Testis (tissue), 5 donors: ENCODE measurements at places on chromosomes 5 and 9. TPM values are rescaled to one million over a fixed set of nuclear protein-coding genes. Genes with fewer than 3 reads are reported as not detected.

Gene NSUN2
- 66.7 TPM for total RNA-seq

Gene C9
- total RNA-seq: 0.16 TPM

Gene GCNT4
- 1.8 TPM for total RNA-seq

Gene F2RL2
- not detected for total RNA-seq

Gene BOD1
- total RNA-seq: 59.4 TPM

Gene MEIKIN
- 27.0 TPM for total RNA-seq

Gene FAM151B
- total RNA-seq: 2.8 TPM

Gene MYMK
- total RNA-seq: not detected

Gene IZUMO3
- 4.3 TPM for total RNA-seq

Gene NRG2
- total RNA-seq: 23.2 TPM

Gene TCERG1
- total RNA-seq: 134 TPM

Gene PFN3
- total RNA-seq: 45.7 TPM

Gene CER1
- 0.25 TPM for total RNA-seq

Gene CEP72
- total RNA-seq: 31.2 TPM

Gene SLC34A3
- total RNA-seq: 0.25 TPM

- H3K4me1 ChIP-seq: no peaks in the 10 kb centered on the region
- no peaks in the 10 kb centered on the region for H3K36me3 ChIP-seq
- no peak for DNase-seq
- no peak overlapping the region for H3K27ac ChIP-seq
- H3K27me3 ChIP-seq: no peaks in the 10 kb centered on the region
Observed at GRCh38 chr5:68384936-68385594, 169.5 kb downstream of the PIK3R1 start.

DNA sequence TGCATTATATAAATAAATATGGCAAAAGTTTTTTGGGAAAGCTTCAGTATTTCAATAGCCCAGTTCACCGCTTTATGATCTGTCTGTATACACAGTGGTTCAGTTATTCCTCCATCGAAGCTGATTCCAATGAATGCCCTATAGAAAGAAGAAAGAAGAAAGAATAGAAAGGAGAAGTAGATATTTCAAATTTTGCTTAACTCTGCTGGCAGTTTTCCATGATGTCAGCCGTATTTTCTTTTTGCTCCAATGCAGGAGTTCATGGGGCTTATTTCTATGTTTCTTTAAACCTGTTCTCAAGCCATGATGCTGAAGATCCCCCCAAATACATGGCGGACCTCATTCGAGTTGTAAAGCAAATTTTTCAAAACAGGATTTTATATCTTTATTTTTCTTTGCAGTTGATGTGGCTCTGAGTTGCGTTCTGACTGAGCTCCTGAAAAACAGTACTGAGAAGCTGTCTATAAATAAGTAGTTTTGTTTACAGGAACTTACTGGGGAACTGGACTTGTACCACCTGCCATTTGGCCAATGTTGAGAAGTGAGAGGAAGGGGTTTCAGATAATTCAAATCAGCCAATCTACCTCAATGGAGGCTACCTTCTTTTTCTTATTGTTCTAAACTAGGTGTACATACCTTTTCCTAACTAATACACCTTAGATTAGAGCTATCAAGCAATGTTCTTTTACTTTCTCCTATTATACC, 418.5 kb upstream of the MEF2C start:
- no peak overlapping the region for H3K27ac ChIP-seq
- no peaks in the 10 kb centered on the region for H3K36me3 ChIP-seq
- H3K4me3 ChIP-seq: no peak overlapping the region
- no peaks in the 10 kb centered on the region for H3K4me1 ChIP-seq
- no peaks in the 10 kb centered on the region for H3K27me3 ChIP-seq

DNA sequence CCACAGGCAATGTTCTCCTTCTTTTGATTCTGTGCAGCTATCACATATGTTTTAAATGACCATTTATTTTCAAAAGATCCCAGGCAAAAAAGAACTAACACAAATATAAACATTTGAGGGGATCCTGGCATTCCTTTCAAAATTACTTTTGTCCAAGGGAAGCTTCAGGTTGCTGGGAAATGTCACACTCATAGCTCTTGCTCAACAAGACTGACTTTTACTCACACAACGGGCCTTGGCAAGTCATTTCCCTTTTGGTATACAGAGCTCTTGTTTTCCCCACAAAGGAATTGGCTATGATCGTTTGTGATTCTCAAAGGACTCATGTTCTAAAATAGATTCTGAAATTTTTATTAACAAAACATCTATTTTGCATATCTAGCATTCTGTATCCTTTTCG, 4.5 kb upstream of the PALM2AKAP2 start:
- no peak overlapping the region for H3K27ac ChIP-seq
- H3K4me3 ChIP-seq: no peak overlapping the region
- no peaks in the 10 kb centered on the region for H3K36me3 ChIP-seq
- no peak for DNase-seq
- no peaks in the 10 kb centered on the region for H3K27me3 ChIP-seq
- H3K4me1 ChIP-seq: peaks cover 2% of the 10 kb centered on the region

GRCh38 chr5:149807614-149808013, 77.5 kb downstream of the PPARGC1B start:
- H3K4me1 ChIP-seq: peaks cover 16% of the 10 kb centered on the region
- H3K27me3 ChIP-seq: no peaks in the 10 kb centered on the region
- H3K4me3 ChIP-seq: no peak overlapping the region
- DNase-seq: no peak

DNA sequence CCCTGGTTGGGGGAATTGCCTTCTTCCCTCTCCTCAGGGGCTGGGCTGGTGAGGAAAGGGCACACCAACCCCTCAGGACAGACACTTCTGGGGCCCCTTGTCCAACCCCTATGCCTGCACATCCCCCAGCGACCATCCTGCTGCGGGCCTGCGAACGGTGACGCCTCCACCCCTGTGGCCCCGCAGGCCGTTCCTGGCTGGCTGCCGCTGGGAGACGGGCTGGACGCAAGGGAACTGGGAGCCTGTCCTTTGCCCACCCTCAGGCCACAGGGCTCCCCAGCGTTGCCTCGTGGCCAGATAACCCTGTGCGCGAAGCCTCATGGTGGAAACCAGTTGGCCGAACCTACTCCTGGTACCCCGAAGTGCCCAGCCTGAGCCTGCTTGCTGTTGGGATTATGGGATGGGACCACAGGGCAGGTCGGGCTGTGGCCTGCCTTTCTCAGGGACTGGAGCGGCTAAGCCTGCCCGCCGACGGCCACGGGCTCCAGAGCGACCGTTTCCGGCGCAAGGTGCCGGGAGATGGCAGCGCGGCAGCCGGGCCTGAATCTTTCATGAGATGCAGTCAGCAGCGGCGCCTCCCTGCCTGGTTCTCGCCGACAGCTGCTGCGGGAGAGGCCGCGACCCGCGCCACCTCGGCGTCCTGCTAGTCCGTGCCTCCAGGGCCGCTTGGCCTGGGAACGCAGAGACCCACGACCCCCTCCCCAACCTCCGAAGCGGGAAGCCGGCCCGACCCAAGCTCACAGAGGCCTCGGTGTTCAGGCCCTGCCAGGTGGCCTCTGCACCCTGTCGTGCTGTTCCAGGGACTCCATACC, 6.5 kb upstream of the PITX1 start:
- no peak for DNase-seq
- H3K4me1 ChIP-seq: peaks cover 6% of the 10 kb centered on the region
- no peaks in the 10 kb centered on the region for H3K27me3 ChIP-seq
- peak overlapping the region; percentile 16 for H3K4me3 ChIP-seq
- no peak overlapping the region for H3K27ac ChIP-seq

DNA sequence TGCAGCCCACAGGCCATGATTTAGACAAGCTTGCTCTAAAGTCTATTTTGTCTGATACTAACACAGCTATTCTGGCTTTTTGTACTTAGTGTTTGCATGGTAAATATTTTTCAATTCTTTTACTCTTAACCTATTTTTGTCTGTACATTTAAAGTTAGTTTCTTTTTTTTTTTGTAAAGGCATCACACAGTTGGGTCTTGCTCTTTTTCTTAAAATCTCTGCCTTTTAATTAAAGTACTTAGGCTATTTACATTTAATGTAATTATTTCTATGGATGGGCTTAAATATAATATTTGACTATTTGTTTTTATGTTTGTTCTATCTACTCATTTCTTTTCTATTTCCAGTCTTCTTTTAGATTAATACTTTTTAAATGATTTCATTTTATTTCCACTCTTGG, 49.7 kb upstream of the MAST4 start:
- H3K27me3 ChIP-seq: no peaks in the 10 kb centered on the region
- no peaks in the 10 kb centered on the region for H3K36me3 ChIP-seq
- DNase-seq: no peak
- H3K27ac ChIP-seq: no peak overlapping the region

GRCh38 chr5:12883395-12883794, 979.1 kb upstream of the CTNND2 start:
- H3K4me1 ChIP-seq: no peaks in the 10 kb centered on the region
- no peak overlapping the region for H3K4me3 ChIP-seq
- no peaks in the 10 kb centered on the region for H3K36me3 ChIP-seq
- DNase-seq: no peak
- H3K27me3 ChIP-seq: no peaks in the 10 kb centered on the region
- no peak overlapping the region for H3K27ac ChIP-seq

DNA sequence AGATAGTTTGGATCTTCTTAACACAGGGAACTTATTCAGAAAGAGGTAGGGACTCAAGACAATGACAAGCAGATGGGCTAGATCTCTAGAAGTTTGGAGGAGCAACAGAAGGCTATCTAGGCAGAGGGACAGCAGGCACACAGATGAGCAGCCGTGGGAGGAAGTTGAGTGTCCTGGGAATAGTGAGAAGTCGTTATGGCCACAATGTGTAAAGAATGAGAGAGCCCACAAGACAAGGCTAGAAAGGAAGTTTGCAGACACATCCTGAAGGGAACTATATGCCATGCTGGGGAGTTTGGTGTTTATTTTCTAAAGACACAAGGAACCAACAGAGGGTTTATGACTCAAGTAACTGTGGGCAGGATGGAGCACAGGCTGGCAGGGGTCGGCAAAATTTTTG, 160.6 kb downstream of the PALM2AKAP2 start:
- no peak overlapping the region for H3K27ac ChIP-seq
- no peak for DNase-seq
- H3K4me1 ChIP-seq: no peaks in the 10 kb centered on the region
- no peaks in the 10 kb centered on the region for H3K27me3 ChIP-seq
- no peak overlapping the region for H3K4me3 ChIP-seq
- H3K36me3 ChIP-seq: no peaks in the 10 kb centered on the region

- H3K4me1 ChIP-seq: peaks cover 39% of the 10 kb centered on the region
- H3K27me3 ChIP-seq: no peaks in the 10 kb centered on the region
- no peaks in the 10 kb centered on the region for H3K36me3 ChIP-seq
- H3K27ac ChIP-seq: no peak overlapping the region
Observed at GRCh38 chr9:93949694-93950449, 5.3 kb downstream of the BARX1 start.

DNA sequence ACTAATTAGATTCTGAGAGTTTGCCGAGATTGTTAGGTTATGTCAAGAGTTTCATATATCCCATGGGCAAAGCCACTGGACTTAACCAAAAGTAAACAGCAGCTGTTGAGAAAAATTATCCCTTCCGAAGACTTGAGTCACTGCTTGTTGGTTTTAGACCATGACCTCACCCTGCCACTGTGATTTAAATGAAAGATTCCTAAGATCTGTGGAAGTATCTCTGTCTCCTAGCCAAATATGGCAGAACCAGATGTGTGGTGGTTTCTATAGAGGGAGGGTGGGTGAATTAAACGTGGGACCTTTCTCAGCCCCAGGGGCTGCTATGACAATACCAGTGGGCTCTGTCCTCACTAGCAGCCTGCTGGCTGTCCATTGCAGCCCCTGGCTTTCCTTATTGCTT, 19.3 kb downstream of the DMRT3 start:
- no peak overlapping the region for H3K27ac ChIP-seq
- peaks cover 5% of the 10 kb centered on the region for H3K4me1 ChIP-seq
- no peaks in the 10 kb centered on the region for H3K36me3 ChIP-seq
- no peaks in the 10 kb centered on the region for H3K27me3 ChIP-seq
- no peak for DNase-seq
- H3K4me3 ChIP-seq: no peak overlapping the region

GRCh38 chr9:6677803-6678202, 32.3 kb upstream of the GLDC start:
- H3K4me3 ChIP-seq: no peak overlapping the region
- no peaks in the 10 kb centered on the region for H3K27me3 ChIP-seq
- DNase-seq: no peak
- peaks cover 3% of the 10 kb centered on the region for H3K4me1 ChIP-seq

- no peaks in the 10 kb centered on the region for H3K4me1 ChIP-seq
- no peak overlapping the region for H3K27ac ChIP-seq
- no peaks in the 10 kb centered on the region for H3K27me3 ChIP-seq
- no peaks in the 10 kb centered on the region for H3K36me3 ChIP-seq
- no peak overlapping the region for H3K4me3 ChIP-seq
Observed at GRCh38 chr5:133494232-133494922, 118.0 kb downstream of the FSTL4 start.

GRCh38 chr5:170427672-170428236, 38.6 kb upstream of the KCNMB1 start:
- no peak for DNase-seq
- H3K27me3 ChIP-seq: no peaks in the 10 kb centered on the region
- H3K27ac ChIP-seq: no peak overlapping the region
- H3K4me1 ChIP-seq: peaks cover 18% of the 10 kb centered on the region
- H3K4me3 ChIP-seq: no peak overlapping the region

DNA sequence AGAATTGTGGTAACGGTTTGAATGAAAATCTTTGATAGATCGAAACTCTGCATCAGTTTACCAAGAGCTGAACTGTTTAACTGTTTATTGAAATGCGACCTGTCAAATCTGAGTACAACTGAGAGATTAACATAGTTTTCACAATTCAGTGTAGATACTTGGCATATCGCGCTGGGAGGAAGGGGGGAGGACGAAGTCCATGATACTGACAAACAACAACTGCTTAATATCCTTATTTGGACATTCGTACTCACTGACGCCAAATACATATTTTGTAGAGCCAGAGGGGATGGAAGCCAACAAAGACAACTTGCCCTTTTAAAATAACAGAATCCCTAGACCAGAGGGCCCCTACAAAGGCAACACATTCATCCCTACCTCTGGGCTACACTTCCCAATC, 93.2 kb downstream of the GLIS3 start:
- H3K27ac ChIP-seq: peak overlapping the region; percentile 15
- H3K4me1 ChIP-seq: no peaks in the 10 kb centered on the region
- no peaks in the 10 kb centered on the region for H3K36me3 ChIP-seq
- DNase-seq: no peak

- peaks cover 10% of the 10 kb centered on the region for H3K4me1 ChIP-seq
- no peak for DNase-seq
- H3K27me3 ChIP-seq: no peaks in the 10 kb centered on the region
- no peaks in the 10 kb centered on the region for H3K36me3 ChIP-seq
- no peak overlapping the region for H3K27ac ChIP-seq
Observed at GRCh38 chr5:159181152-159181551, 28.2 kb downstream of the RNF145 start.

GRCh38 chr5:6886866-6887265, 173.6 kb downstream of the TENT4A start:
- H3K4me1 ChIP-seq: no peaks in the 10 kb centered on the region
- no peaks in the 10 kb centered on the region for H3K27me3 ChIP-seq
- no peaks in the 10 kb centered on the region for H3K36me3 ChIP-seq
- no peak overlapping the region for H3K4me3 ChIP-seq

- H3K36me3 ChIP-seq: no peaks in the 10 kb centered on the region
- H3K4me1 ChIP-seq: no peaks in the 10 kb centered on the region
- no peaks in the 10 kb centered on the region for H3K27me3 ChIP-seq
- no peak overlapping the region for H3K4me3 ChIP-seq
- no peak for DNase-seq
Observed at GRCh38 chr9:5352637-5353248, 13.1 kb upstream of the RLN1 start.

- H3K4me3 ChIP-seq: no peak overlapping the region
- peak overlapping the region; percentile 73 for H3K27ac ChIP-seq
- peaks cover 33% of the 10 kb centered on the region for H3K4me1 ChIP-seq
- peak; percentile 91 for DNase-seq
- H3K27me3 ChIP-seq: no peaks in the 10 kb centered on the region
- H3K36me3 ChIP-seq: no peaks in the 10 kb centered on the region
Observed at GRCh38 chr9:19154135-19154612, 26.9 kb upstream of the PLIN2 start.

GRCh38 chr9:85484235-85484634, 257.5 kb downstream of the AGTPBP1 start:
- DNase-seq: no peak
- H3K27ac ChIP-seq: no peak overlapping the region
- H3K36me3 ChIP-seq: no peaks in the 10 kb centered on the region
- H3K4me1 ChIP-seq: peaks cover 4% of the 10 kb centered on the region
- no peaks in the 10 kb centered on the region for H3K27me3 ChIP-seq
